Cardiac septum (tissue), 1 donor: ENCODE measurements at places on chromosomes 2 and 18. TPM values are rescaled to one million over a fixed set of nuclear protein-coding genes. Genes with fewer than 3 reads are reported as not detected.

GRCh38 chr2:59804732-59805131 lies 748.7 kb downstream of the BCL11A start:
- DNase-seq = no peak

- DNase-seq = no peak
These were observed 336.5 kb upstream of the TFPI start for GRCh38 chr2:187890690-187891089.

DNA sequence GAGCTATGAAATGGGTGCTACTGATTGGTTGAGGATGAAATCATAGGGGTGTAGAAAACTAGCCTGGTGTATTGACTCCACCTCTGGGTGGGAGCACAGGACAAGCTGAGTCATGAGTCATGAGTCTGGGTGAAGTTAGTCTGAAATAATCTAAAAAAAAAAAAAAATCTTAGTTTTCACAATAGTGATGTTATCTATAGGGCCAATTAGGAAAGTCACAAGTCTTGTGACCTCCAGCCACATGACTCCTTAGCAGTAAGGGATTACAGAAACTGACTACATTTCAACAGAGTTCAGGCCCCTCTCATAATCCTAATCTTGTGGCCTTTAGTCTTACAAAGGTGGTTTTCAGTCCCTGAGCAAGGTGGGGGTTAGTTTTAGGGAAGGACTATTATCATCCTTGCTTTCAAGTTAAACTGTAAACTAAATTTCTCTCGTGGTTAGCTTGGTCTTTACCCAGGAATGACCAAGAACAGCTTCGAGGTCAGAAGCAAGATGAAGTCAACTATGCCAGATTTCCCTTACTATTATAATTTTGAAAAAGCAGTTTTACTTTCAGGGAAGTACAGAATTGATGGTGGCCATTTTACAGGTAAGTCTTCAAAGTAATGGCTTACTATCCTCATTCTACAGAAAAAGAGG lies 338.0 kb upstream of the GYPC start:
- DNase-seq = no peak

GRCh38 chr2:11659115-11659475 lies 10.9 kb downstream of the NTSR2 start:
- no peak for DNase-seq

- DNase-seq = no peak
These were observed 180.5 kb downstream of the VWC2L start for GRCh38 chr2:214591366-214591765.

- DNase-seq = no peak
These were observed 53.6 kb upstream of the PKDCC start for GRCh38 chr2:41994233-41994637.

- no peak for DNase-seq
These were observed 36.0 kb upstream of the STAT1 start for GRCh38 chr2:191049728-191050639.

DNA sequence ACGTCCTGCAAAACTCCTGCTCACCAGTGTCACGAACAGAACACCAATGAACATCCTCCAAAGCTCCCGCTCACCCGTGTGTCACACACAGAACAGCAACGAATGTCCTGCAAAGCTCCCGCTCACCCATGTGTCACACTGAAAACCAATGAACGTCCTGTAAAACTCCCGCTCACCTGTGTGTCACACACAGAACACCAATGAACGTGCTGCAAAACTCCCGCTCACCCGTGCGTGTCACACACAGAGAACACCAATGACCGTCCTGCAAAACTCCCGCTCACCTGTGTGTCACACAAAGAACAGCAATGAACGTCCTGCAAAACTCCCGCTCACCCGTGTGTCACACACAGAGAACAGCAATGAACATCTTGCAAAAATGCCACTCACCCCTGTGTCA lies 20.5 kb upstream of the FAM110C start:
- DNase-seq = no peak

DNA sequence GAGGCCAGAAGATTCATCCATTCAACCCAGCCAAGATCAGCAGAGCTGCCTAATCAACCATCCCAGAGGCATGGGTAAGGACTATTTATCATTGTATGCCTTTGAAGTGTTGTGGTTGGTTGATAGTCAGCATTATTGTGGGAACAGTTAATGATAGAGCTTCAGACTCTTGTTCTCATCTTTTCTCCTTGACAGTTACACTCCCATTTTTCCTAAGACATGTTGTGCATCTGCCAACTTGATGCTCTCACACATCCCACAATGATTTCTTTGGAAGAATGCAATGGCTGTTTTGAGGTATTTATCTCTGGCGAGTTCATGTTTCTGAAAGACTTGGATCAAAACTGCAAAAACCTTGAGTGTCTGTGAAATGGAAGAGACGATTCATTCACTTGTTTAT lies 55.4 kb downstream of the FASTKD2 start:
- DNase-seq = no peak

DNA sequence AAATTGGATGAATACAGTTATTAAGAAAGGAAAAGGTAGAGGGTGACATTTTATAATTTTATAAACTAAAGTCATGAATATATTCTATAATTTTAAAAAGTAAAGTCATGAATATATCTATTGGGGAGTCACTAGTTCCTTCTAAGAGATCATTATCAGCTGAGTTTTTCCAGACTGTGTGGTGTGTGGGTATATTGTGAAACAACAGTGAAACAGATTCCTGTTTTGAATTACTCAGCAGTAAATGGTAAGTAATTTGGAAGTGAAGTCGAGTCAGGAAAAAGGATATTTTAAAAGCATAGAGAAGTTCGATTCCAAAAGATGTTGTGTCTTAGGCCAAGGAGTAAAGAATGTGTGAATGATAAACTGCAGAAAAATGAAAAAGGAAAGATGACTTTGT lies 1018.2 kb upstream of the NXPH2 start:
- no peak for DNase-seq

GRCh38 chr2:186737732-186738508 lies 44.1 kb downstream of the FAM171B start:
- DNase-seq = no peak

GRCh38 chr2:88669482-88670214 lies 21.8 kb upstream of the RPIA start:
- DNase-seq = no peak

DNA sequence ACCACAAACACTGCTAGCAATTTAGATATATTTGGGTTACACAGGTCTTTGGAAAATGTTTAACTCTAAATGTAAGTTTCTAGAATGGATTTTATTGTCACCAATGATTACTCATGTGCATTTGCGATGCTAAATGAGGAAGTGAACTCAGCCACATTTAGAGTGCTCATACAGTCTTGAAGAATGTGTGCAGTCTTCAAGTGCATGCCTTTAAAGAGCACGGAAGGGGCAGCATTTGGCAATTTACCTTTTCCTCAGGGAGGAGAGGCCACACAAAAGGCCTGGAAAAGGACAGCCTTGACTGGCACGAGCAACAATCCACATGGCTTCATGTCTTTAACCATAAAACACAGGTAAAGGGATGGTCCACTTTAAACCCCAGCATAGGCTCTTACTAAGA lies 78.5 kb upstream of the STK17B start:
- no peak for DNase-seq

PIEZO2 gene
- 0.46 TPM for total RNA-seq

RIT2 gene
- not detected for total RNA-seq

INPP5D gene
- 6.2 TPM for total RNA-seq

STPG4 gene
- total RNA-seq = not detected

TCF4 gene
- 69.9 TPM for total RNA-seq

ANKRD23 gene
- 10.6 TPM for total RNA-seq

CD8A gene
- total RNA-seq = 0.62 TPM

CTLA4 gene
- total RNA-seq = not detected
